ENCODE measurements at places on chromosomes 12 and 14.

GRCh38 chr14:76780875-76781647, 19.8 kb downstream of the VASH1 start:
- DNase-seq = no peak

- no peak for DNase-seq
Observed at GRCh38 chr12:91590966-91591638, 408.5 kb upstream of the DCN start.

GRCh38 chr12:71447691-71448132, 8.1 kb downstream of the LGR5 start:
- DNase-seq = no peak

DNA sequence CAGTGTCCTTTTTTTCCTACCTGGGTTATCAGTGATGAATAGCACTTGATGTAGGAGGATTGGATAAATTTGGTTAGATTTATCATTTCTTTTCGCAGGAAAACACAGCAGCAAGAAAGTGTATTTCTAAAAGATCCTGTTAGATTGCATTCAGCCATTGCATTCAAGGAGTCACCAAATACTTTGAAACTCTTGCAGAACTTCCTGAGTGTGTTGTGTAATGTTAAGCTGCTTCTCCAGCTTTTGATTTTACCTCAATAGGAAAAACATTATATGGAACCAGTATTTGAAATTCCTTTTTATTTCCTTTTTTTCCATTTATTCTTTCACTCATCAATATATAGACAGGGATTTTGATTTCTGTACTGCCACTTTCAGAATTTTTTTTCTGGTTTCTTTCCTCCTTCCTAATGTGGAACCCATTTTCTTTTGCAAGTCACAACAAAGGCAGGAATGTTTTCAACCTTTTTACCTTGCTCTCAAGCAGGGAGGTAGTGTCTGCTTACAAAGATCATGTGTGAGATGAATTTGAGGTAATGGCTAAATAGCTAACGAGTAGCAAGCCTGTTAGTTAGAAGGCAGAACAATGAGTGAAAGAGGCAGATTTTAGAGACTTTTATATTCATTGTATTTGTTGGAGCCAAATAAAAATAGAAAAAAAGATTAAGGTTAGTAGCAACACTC, 56.2 kb downstream of the PPHLN1 start:
- DNase-seq = no peak

DNA sequence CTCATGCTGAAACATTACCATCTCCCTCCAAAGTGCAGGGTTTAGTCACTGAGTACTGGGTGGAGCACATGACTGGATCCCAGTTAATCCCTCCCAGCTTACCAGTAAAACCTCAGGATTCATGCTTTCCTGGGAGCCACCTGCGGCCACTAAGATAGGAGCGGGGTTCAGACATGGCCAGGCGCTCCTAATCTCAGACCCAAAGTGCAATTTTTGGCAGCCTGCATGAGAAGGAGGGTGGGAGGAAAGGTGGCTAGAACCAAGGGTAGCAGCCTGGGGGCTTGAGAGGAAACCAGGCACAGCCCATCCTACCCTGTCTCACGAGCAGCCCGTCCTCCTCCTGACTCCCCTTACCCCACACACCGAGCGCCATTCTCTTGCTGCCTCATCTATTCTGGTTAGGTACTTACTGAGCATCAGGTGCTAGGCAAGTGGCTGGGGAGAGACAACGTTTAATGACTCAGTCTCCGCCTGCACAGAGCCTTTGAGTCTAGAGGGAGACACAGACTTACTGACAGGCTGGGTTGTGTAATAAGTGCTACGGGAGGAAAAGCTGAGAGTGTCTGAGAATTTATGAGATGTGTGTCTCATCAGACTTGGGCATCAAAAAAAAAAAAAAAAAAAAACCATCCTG, 9.9 kb downstream of the GPRC5A start:
- no peak for DNase-seq

DNA sequence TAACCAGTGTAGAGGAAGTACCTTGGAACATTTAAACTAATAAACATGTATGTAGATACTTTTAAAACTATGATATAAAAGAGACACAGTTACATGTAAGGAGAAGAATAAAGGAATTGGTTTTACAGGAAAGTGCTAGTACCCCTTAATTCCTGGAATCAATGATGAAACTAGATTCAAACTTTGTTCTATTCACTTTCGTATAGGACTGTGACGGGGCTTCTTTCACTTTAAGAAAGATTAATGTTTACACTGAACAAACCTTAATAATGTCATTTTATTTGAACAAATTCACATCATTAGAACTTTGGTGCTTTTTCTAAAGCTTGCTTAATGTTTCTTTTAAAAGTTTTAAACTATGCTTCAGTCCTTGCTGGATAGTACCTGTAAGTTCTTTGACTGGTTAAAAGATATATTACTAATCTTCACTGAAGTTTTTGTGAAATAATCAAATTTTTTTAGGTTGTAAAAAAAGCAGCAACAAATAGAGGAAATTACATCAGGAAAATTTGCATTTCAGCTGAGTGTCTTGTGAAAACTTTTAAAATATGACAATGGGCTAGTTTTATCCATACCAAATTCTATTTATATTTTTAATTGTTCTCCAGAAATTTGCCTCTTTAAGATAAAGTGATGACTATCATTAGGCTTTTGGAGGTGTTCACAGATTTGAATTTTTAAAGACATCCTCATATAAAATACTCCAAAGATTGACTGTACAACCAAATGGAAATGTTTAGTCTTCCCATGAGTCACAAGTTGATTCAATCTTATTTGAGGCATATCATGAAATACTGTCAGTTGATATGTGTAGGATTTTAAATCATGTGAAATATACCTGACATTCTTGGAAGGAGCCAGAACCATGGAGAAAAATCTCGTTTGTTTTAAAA, 36.2 kb downstream of the PAPOLA start:
- DNase-seq = no peak

DNA sequence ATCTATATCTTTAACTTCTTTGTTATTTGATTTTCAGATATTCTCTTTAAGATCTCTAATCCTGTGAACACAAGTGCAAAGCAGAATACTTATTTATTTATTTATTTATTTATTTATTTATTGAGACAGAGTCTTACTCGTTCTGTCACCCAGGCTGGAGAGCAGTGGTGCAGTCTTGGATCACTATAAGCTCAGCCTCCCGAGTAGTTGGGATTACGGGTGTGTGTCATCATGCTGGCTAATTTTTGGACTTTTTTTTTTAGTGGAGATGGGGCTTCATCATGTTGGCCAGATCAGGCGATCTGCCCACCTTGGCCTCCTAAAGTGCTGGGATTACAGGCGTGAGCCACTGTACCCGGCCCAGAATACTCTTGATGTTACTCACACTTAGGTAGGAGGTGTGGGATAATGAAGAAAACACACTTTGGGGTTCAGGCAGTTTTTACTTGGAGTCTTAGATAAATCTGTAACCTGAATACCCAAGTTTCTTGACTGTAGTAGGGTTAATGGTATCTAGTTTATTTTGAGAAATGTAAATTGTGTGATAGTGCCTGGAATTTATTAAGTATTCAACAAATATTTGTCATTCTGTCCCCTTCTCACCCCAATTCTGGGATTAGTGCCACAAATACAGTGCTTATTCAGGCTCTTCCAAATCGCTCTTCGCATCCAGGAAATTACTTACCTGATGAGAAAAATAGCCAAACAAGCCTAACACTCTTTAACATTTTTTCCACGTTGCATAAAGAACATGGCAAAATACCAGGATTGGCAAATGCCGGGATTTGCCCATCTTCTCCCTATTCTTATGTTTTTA, 33.0 kb downstream of the METAP2 start:
- DNase-seq = no peak

DNA sequence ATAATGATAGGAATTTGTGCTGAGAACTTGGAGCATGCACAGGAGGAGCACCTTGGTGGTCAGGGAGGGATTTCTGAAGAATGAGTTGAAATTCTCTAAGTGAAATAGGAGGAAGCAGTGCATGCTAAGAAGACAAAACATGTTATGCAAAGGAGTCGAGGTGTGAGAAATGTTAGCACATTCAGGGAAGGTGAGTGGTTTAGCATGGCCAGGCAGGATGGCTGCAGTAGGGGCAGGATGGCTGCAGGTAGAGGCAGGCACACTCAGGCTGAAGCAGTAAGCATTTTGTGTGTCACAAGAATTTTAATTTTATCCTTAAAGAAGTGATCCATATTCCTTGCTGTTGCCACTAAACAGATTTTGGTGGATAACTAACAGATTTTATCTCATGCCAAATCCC, 46.3 kb downstream of the CATSPERB start:
- no peak for DNase-seq

DNA sequence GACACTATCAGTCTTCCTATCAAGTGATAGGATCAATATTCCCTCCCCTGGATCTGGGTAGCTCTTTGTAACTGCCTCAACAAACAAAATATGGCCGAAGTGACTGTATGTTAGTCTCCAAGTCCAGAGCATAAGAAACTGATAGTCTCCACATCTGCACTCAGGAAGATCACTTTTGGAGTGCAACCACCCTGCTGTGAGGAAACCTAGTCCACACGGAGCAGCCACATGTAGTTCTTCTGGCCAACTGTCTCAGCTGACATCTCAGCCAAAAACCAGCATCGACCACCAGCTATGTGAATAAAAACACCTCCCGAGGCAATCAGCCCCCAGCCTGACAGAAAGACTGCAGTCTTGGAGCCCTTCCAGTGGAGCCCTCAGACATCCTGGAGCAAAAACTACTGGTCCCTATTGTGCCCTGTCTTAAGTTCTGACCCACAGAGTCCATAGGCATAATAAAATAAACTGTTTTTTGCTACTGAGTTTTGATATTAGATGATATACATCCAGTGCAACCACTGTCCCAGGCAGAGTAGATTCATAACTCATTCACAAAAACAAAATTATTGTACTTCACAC, 143.8 kb downstream of the MED13L start:
- no peak for DNase-seq

DNA sequence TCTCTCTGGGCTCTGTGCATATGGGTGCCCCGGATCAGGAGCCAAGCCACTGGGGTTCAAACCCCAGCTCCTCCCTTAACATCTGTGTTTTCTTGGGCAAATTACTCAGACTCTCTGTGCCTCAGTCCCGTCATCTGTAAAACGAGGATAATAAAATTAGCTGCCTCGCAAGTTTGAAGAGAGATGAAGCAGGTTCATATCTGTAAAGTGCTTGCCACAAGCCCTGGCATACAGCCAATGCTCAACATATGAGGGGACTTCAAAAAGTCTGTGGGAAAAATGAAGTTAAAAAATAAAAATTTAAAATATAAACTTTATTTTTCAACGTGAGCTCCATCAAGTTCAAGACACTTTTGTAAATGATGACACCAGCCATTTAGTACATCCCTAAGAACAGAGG, 276.7 kb downstream of the FOXN3 start:
- no peak for DNase-seq

DNA sequence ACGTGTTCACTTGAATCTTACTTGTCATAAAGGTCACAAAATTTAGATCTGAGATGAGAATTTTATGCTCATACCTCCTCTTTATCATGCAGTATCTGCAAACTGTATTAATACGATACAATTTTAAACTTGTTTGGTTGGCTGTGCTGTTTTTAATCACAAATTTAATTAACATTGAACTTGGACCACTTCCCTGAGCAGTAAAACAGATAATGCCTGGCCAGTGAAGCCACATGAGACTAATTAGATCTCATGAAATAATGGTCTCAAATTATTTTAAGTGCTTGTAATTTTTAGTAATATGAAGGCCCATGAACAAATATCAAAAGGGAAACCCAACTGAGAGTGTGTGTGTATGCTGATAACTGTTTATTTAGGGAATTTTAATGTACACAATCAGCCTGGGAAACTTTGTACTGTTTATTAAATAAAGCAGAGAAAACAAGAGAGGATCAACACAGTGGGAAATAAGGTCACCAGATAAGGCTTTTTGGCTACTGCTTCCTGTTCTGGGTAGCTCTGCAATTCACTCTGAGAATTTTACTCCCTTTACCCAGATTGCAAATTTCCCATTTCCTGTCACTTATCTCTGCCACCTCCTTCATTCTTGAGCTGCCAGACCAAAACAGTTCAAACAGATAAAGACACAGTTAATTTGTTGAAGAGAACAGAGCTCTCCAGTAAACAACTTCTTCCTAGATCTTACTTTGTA, 61.6 kb upstream of the GNPNAT1 start:
- no peak for DNase-seq

GRCh38 chr12:114935658-114936057, 251.7 kb upstream of the TBX3 start:
- no peak for DNase-seq

GRCh38 chr12:75695926-75696325, 184.5 kb upstream of the KRR1 start:
- DNase-seq = no peak

GRCh38 chr12:18071336-18071735, 18.7 kb downstream of the RERGL start:
- no peak for DNase-seq

DNA sequence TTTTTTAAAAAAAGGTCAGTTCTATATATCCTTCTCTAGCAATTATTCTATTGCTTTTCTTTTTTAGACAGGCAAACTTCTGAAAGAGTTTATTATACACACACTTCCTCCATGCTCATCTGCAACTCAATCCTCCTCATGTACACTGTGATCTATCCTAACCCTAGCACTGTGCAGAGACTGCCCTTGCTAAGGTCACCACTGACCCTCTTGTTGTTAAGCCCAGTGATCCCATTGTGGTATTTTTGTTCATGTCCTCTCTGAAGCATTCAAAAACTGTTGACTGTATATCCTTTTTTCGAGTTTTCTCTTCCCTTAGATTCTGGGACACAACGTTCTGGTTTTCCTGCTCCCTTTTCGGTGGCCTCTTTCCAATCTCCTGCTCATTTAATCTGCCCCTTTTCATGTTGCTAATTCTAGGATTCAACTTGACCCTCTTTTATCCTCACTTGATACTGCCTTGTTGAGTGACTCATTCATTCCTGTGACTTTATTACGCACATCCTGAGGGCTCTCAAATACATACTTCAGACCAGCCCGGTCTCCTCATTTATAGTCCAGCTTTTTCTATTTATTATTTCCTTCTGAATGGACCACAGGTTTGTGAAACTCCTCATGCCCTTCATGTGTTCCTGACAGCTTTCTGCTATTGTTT, 53.9 kb upstream of the PTPRB start:
- DNase-seq = no peak

- no peak for DNase-seq
Observed at GRCh38 chr14:78530078-78530477, 359.9 kb downstream of the NRXN3 start.

DNA sequence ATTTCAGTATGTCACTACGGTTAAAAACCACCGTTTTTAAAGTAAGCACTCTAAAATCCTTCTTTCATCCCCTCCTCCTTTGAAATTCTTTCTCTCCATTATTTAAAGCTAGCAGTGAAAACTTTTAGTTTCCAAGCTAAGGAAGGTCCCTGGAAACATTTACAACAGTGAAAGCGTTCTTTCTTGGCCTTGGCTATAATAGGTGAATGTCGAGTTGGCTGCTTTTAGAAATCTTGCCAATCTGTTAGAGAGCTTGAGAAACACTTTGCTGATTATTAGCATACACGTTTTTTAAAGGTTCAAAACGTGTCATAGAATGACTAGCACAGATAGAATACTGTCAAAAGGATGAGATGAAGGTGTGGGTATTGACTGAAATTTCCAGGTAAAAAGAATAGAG, 83.4 kb downstream of the PPP2R5E start:
- no peak for DNase-seq

- no peak for DNase-seq
Observed at GRCh38 chr12:25677232-25677937, 124.3 kb upstream of the LMNTD1 start.

- DNase-seq = no peak
Observed at GRCh38 chr12:120260607-120261006, 4.9 kb downstream of the PXN start.
